ENCODE measurements at places on chromosomes 2 and 18.

DNA sequence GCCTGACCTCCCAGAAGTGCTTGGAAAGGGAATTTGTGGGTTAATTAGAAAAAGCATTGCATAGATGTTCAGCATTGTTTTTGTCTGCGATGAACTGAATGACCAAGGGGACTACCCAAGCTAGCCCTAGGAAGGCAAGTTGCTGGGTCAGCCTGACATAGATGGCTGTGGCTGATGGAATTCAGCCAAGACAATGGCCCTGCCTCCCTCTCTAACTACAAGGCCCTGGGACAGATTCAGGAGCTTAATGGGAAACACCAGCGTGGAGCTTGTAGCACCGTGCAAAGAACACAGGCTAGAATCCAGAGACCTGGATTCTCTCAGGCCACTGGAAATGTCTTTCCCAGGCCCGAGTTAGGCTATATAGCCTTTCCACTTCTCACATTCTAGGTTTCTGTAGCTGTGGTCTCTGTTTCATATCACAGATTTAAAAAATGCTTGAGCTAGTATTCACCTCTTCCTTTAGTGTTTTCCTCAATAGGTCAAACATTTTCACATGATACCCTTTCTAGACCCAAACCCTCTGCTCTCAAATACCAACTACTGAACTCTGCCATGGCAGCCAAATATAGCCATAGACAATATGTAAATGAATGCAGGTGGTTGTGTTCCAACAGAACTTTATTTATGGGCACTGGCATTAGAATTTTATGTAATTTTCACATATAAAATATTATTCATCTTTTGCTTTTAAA is 294.3 kb upstream of the MEX3C start:
- DNase-seq: no peak

DNA sequence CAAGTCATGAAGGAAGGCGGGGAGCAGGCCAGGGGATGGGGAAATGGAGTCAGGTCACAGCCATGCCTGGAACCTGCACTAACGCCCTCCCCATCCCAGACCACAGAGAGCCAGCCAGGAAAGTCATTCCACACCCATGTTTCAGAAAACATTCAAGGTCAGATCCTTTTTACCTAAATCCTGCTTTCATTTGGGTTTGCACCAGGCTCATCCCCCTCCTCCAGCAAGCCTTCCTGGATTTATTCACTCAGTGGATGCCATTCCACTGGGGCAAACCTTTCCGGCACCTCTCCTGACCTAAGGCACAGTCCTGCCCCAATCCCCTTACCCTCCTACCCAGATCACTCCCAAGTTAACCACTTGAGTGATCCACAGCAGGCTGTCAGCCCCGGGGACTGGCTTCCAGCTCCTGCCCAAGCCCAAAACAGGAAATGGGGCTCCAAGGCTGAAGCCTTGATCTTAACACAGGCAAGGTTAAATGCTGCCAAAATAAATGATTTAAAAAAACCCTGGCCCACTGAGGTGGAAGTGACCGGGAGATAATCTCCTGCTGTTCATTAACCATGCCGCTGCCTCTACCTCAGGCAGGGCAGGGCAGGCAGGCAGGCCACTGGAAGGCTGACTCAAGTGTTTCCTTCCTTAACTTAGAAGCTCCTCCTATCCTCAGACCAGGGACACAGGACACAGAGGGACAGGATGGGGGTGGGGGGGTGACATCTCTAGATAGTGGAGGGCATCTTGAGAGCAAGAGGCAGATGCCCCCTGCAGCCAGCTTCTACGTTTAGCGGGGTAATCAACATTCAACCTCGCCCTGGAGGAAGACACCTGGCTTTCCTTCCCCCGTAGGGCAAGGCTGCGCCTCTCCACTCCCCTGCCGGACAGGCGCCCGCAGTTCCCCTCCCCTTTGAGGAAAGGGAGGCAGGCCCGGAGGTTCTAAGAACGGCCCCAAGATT is 1.4 kb downstream of the RAB11FIP5 start:
- no peak for DNase-seq

- DNase-seq: no peak
These were observed 15.0 kb upstream of the AP1S3 start for GRCh38 chr2:223852281-223852795.

GRCh38 chr2:235614900-235615712 is 121.3 kb downstream of the AGAP1 start:
- no peak for DNase-seq

DNA sequence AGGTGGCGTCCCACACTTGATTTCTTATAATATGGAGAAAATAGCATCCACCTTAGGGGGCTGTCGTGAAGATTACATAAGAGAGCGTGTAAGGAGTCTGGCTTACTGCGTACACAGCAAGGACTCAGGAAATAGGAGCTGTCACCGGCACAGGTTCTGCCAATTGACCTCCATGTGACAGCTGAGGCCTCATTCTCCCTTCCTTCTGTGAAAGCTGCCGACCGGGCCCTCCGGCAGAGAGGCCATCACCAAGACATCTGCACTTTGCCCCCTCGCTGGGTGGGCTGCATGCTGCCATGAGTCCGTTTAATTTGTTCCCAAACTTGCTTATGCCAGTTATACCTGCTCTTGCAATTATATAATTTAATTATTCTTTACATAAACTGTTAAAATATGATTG is 27.7 kb downstream of the HS1BP3 start:
- no peak for DNase-seq

- DNase-seq: no peak
These were observed 47.5 kb downstream of the EMILIN2 start for GRCh38 chr18:2894131-2894840.

- no peak for DNase-seq
These were observed 62.6 kb downstream of the C18orf63 start for GRCh38 chr18:74378179-74378682.

GRCh38 chr2:204109681-204110080 is 173.1 kb downstream of the ICOS start:
- DNase-seq: no peak

GRCh38 chr2:96881349-96882195 is 11.7 kb upstream of the SEMA4C start:
- no peak for DNase-seq

GRCh38 chr2:225354281-225354774 is 45.2 kb upstream of the NYAP2 start:
- no peak for DNase-seq

GRCh38 chr2:165700531-165700930 is 93.5 kb downstream of the GALNT3 start:
- DNase-seq: no peak

DNA sequence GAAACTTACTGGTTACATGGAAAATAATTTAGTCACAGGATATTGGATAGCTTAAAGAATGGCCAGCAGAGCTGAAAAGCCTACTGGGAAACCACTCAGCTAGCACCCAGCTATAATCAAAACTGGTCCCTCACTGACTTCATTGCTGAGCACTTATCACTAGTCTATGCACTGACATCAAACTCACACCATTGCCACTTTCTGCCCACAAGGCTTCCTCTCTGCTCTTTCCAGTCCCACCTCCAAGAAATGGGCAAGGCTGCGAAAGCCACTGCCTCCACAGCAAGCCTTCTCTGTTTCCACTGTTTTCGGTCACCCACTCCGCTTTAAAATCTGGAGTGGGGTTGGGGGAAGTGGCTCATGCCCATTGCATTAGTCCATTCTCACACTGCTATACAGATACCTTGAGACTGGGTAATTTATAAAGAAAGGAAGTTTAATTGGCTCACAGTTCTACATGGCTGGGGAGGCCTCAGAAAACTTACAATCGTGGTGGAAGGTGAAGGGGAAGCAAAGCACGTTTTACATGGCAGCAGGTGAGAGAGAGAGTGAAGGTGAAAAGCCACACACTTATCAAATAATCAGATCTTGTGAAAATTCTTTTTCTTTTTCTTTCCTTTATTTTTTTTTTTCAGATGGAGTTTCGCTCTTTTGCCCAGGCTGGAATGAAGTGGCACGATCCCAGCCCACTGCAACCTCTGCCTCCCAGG is 77.0 kb upstream of the CERS6 start:
- no peak for DNase-seq

GRCh38 chr2:229451852-229452251 is 180.8 kb upstream of the PID1 start:
- DNase-seq: no peak

DNA sequence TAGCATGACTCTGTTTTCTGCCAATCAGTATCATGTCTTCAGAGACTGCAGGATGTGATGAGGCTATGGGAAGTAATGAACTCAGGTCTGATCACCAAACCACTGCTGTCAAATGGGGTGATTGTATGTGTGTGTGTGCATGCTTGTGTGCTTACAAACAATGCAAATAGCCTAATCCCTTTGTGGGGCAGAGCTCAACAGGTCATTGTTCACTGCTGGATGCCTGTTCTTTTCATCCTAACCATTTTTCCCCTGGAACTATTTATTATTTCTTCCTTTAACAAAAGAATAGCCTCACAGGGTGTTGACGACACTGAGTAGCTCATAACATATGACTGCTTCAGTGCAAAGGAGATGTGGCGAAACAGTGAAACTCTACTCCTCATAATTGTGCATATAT is 55.9 kb downstream of the NXPH2 start:
- no peak for DNase-seq

DNA sequence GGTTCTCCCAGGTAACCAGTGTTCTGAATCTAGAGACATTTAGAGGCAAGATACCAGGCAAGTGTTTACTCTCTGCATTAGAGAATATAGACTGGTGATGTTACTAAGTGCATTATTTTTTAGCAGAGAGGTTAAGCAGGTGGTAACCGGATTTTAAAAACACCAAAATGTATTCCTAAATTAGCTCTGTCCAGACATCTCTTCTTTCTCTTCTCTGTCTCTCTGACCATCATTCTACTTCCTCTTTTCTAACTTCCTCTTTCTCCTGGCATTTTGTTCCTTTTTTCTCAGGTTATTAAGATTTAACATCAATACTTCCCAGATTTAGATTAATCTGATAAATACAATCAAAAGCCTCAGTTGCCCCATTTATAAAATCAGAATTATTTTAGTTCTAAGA is 31.7 kb upstream of the DYNC1I2 start:
- no peak for DNase-seq

GRCh38 chr2:220076734-220077133 is 449.3 kb downstream of the SLC4A3 start:
- DNase-seq: no peak

DNA sequence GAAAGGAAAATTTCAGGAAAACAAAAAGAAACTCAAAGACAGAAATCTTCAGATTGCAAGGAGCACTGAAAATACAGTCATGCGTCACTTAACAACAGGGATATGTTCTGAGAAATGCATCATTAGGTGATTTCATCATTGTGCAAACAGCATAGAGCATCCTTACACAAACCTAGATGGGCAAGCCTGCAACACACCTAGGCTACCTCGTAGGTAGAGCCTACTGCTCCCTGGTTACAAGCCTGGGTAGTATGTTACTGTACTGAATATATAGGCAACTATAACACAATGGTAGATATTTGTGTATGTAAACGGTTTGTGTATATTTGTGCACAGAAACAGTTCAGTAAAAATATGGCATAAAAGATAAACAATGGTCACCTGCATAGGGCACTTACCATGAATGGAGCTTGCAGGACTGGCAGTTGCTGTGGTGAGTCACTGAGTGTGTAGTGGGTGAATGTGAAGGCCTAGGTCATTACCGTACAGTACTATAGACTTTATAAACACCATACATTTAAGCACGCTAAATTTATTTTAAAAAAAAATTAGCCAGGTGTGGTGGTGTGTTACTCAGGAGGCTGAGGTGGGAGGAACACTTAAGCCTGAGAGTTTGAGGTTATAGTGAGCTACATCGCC is 33.4 kb downstream of the SFXN5 start:
- no peak for DNase-seq

- DNase-seq: no peak
These were observed 135.0 kb downstream of the TGIF1 start for GRCh38 chr18:3584897-3585460.

DNA sequence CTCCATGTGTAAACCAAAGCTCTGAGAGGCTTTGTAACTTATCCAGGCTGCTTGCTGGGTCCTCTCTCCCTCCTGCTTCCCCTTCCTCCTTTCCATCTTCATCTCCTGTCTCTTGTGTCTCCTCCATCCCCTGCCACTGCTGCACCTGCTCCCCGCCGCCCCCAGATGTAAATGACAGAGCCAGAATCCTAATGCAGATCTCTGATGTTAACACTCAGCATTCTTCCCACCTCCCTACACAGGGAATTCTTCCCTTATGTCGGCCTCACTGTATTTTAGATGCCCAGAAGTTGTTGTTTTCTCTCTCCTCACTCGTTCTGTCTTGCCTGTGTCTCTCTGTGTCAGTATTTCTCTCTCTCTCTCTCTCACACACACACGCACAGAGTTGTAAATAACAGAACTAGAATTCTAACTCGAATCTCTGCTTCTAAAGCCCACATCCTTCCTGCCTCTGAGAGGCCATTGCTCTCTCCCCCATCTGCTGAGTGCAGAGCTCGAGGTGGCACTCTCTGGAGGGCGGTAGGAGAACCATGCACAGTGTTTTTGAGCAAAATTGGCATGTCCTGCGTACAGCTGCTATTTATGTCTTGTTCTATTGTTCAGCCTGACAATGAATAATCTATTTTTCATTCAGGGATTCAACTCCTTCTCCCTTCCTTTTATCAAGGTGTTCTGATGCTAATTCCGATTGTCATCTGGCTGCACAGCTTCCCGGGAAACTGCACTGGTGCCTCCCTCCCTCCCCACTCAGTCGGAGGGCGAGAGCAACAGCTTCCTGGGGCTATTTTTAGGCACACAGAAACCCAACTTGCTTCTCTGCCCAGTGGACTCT is 219.9 kb downstream of the SH3RF3 start:
- no peak for DNase-seq

- no peak for DNase-seq
These were observed 372.2 kb upstream of the HS6ST1 start for GRCh38 chr2:128690869-128691268.

GRCh38 chr18:57116598-57117132 is 30.2 kb upstream of the BOD1L2 start:
- DNase-seq: no peak

- no peak for DNase-seq
These were observed 28.8 kb upstream of the TBC1D8 start for GRCh38 chr2:101179982-101180381.

- DNase-seq: no peak
These were observed 144.1 kb downstream of the NYAP2 start for GRCh38 chr2:225543626-225544025.

- no peak for DNase-seq
These were observed 352.7 kb downstream of the ARL6IP6 start for GRCh38 chr2:153071090-153071489.

DNA sequence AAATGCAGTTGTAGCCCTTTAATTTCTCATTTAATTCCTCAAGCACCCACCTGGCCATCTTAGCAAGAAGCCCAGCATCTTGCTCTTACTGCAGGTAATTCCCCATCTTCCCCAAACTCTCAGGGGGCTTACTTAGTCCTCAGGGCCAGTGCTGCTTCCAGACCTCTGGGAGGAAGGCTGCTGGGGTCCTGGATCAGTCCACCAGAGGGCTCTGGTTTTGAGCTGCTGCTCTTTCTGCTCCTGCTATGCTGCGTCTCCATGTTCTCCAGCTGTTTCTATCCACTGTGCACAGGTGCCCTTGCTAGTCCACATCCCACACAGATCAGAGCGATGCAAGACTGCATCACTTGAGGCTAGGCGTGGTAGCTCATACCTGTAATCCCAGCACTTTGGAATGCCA is 34.5 kb upstream of the TMEM87B start:
- DNase-seq: no peak

GRCh38 chr18:44771956-44772917 is 91.5 kb downstream of the SETBP1 start:
- DNase-seq: no peak

Measured in NCI-H1092 treated with DMSO at 0.1 percent for 48 hours (cell line).